ENCODE measurements at places on chromosomes 3 and 15.

DNA sequence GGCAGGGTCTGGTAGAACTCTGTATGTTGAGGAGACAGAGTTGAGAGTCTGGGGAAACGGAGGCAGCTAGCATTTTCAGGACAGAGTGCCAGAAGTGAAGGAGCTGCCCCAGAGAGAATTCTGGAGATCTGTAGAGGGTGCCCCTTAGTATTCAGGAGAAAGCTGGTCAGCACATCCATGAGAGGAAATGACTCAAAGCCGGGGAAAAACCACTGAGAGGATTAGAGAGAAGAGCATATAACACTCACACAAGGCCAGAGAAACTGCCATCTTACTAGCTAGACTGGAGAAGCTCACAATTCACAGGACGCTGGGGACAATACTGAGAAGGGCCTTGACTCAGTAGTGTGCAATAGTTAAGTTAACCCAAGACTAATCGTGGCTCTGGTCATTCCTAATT, 75.7 kb upstream of the DPPA4 start:
- no peak for DNase-seq

DNA sequence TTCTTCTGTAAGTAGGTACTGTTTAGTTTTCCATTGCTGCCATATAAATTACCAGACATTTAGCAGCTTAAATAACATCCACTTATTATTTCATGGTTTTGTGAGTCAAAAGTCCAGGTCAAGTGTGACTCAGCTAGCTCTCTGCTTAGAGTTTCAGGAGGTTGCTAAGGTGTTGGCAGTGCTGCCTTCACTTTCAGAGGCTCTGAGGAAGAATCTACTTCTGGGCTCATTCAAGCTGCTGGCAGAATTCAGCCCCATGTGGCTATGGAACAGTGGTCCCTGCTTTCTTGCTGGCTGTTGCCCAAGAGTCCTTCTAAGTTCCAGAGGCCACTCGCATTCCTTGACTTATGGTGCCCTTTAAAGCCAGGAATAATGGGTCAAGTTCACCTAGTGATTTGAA, 4.5 kb downstream of the CFAP44 start:
- no peak for DNase-seq

GRCh38 chr15:76320012-76320411, 8.7 kb upstream of the ETFA start:
- DNase-seq: no peak

- DNase-seq: no peak
These were observed 1.8 kb upstream of the ZBTB38 start for GRCh38 chr3:141366285-141367037.

DNA sequence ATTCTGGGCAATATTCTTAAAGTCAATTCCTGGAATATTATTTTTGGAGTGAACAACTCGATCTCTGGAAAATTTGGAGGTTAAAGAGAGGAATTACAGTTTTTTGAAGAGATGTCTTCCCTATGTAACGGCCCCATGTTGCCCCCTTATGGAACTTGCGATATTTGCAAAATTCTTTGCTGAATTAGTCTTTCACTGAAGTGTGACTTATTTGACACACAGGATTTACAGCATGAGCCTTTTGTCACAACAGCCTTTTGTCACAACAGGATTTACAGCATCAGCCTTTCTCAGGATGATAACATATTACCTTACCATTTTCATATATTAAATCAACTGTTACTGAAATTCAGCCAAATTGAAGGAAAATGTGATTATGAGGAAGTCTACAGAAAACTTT, 37.8 kb upstream of the SPTSSB start:
- DNase-seq: no peak

- DNase-seq: no peak
These were observed 1302.0 kb upstream of the GBE1 start for GRCh38 chr3:83063446-83063845.

GRCh38 chr15:55909036-55909811, 84.2 kb downstream of the NEDD4 start:
- no peak for DNase-seq

DNA sequence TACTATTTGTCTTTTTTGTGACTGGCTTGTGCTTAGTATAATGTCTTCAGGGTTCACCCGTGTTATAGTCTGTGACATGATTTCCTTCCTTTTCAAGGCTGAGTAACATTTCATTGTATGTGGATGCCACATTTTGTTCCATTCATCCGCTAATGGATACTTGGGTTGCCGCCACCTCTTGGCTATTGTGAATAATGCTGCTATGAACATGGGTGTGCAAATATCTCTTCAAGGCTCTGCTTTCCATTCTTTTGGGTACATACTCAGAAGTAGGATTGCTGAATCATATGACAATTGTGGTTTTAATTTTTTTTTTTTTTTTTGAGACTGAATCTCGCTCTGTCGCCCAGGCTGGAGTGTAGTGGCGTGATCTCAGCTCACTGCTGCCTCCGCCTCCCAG, 15.4 kb downstream of the CRTC3 start:
- DNase-seq: no peak

GRCh38 chr3:135895106-135895733, 70.3 kb upstream of the PPP2R3A start:
- no peak for DNase-seq

DNA sequence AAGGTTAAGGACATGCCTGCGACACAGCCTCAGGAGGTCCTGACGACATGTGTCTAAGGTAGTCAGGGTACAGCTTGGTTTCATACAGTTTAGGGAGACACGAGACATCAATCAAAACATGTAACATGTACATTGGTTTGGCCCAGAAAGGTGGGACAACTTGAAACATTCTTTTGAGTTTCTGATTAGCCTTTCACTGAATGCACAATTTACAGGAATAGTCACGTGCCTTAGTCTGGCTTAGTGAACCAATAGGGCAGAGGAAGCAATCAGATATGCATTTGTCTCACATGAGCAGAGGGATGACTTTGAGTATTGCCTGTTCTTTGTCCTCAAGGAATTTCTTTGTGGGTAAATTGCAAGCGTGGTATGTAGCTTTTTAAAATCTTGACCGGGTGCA, 24.5 kb upstream of the HDAC11 start:
- DNase-seq: no peak

DNA sequence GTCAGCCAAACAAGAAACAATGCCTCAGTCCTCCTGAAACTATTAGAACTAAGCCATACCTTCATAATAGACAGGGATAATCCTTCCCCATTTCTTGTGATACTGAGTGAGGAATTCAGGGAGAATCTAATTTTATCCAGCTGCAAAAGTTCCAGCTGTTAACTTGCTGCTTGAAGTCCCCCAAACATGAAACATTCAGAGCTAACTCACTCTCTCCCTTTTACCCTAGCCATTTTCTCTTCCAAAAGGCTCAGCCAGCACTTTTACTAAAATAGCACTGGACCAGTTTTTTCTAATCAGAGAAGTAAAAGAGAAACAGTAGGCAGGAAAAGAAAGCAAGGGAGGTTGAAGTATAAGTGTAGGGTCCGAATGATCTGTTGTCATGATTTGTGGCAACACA, 268.1 kb downstream of the TAFA4 start:
- no peak for DNase-seq

DNA sequence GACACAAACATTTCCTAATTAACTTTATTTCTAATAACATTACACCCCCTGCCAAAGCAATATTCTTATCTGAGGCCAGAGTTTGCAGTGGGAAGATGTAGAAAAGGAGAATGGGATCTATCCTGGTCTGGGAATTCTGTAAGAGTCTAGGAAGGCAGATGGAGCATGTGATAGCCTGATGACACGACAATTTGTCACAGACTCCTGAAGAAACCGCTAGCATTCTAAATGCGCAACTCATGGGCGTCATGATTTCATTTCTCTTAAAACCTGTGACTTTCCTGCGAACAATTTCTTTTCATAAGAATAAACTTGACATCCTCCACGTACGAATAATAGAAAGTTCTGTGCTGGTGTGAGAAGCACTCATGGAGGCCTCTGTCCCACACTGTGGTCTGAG, 72.9 kb upstream of the ATP10A start:
- DNase-seq: no peak

GRCh38 chr3:126449621-126450051, 26.1 kb downstream of the ZXDC start:
- no peak for DNase-seq

DNA sequence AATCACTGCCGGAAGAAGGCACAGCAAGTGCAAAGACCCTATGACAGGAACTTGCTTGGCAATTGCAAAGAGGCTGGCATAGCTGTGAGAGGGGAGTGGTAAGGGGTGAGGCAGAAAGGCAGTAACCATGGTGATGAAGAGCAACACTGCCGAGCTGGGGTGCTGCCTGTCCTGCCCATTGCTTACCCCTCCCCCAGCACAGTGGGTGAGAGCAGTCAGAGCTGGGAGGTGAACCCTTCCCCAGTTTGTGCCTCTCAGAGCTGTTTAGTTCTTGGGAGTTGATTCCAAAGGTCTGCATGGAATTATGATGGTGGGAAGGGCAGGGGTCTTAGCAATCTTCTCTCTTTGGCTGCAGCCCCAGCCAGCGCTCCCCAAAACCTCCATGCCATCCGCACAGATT, 8.8 kb downstream of the TYRO3 start:
- DNase-seq: no peak

DNA sequence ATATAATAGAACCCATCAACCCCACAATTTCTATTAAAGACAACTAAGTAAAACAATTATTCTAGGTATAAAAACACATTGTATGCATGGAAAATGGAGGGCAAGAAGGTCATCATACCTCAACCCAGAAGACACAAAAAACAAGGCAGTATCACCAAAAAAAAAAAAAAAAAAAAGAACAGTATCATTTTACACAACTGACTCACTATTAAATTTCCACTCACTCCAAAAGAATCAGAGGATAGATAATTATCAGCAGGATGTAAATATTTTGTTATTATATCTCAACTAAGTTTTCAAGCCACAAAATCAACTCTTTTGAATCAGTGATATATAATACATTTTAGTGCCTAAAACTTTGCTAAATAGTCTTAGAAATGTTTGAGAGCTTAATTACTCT, 55.0 kb downstream of the CLASP2 start:
- DNase-seq: no peak

GRCh38 chr3:129365296-129366136, 62.9 kb downstream of the EFCAB12 start:
- DNase-seq: no peak

DNA sequence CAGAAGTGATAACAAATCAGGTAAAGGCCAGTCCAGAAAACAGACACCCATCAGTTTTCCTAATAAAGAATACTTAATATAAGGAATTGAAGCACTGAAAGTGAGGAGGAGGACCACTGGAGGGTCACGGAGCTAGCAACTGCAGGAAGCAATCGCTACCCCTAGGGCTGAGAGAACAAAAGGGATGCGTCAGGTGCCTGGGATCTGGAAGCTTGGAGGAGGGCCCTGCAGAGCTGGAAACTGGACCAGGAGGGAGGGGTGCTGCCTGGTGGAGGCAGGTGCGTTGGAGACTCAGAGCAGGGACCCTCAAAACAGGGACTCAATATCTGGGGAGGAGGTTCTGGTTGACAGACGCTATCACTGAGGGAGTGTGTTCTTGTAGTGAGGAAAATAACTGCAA, 308.1 kb upstream of the RASGRP1 start:
- no peak for DNase-seq

GRCh38 chr3:159664006-159664405, 324.6 kb upstream of the IL12A start:
- no peak for DNase-seq

DNA sequence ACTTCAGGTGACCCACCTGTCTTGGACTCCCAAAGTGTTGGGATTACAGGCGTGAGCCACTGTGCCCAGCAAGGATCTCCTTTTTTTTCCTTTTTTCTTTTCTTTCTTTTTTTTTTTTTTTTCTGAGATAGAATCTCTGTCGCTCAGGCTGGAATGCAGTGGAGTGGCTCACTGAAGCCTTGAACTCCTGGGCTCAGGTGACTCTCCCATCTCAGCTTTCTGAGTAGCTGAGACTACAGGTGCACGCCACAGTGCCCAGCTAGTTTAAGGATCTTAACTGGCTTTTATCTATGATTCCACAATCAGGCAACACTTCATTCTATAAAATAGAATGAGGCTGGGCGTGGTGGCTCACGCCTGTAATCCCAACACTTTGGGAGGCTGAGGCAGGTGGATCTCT, 16.3 kb upstream of the NICN1 start:
- no peak for DNase-seq

- DNase-seq: no peak
These were observed 2.3 kb downstream of the FLNB start for GRCh38 chr3:58010562-58010961.

GRCh38 chr3:11733914-11734313, 90.2 kb upstream of the VGLL4 start:
- DNase-seq: no peak

DNA sequence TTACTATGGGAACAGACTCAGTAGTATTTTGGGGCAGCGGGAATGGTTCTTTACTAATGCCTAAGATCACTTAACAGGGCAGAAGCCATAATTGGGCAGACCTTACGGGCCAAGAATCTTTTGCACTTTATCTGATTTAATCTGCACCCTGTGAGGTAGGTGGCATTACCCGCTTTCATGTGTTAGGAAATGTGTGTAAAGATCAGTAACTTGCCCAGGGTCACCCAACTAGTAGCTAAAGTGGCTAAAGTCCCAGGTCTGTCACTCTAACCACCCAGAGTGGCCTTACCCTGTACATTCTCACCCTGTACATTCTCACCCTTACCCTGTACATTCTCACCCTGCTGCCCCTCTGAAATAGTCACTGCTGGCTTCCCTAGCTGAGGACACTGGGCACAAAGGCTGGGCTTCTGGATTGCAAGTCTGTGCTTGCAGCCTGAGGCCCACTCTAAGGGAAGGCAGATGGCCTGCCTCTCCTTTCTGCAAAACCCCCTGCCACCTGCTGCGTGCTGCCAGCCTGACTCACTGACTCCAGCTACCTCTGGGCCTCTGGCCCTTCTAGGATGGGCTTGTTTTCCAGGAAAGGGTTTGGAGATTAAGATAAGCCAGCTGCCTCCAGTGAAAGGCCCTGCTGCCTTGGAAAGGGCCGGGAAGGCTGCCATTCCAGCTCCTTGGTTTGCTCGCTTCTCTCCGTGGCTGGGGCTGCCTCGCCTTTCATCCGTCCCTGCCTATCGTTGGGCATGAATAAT, 37.5 kb upstream of the MYZAP start:
- no peak for DNase-seq

GRCh38 chr3:95654570-95655362, 1159.6 kb upstream of the EPHA6 start:
- DNase-seq: no peak

GRCh38 chr15:33293713-33294334, 16.9 kb upstream of the RYR3 start:
- DNase-seq: no peak

GRCh38 chr3:34207806-34208205, 409.4 kb downstream of the PDCD6IP start:
- no peak for DNase-seq

DNA sequence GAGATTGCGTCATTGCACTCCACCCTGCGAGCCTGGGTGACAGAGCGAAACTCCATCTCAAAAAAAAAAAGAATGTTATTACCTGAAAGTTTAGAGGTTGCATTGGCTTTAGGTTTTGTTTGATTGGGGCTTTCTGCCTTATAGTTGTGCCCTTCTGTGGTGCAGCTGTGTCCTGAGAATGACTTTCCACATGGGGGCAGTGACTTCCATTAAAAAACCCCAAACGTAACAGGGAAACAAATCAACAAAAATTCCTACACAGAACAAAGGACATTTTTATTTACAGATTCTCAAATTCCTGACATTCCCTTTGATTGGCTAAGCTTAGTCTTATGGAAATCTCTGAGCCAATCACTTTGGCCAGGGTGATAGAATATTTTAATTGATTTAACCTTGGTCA, 154.1 kb upstream of the GPR149 start:
- no peak for DNase-seq

GRCh38 chr15:53611145-53611920, 148.1 kb downstream of the WDR72 start:
- DNase-seq: no peak

All from stimulated activated CD4-positive, alpha-beta T cell treated with anti-CD3 and anti-CD28 coated beads, TNF-alpha, amount 100 ng/mL, for 4 hours (primary cell).